Activated T-helper 1 cell treated with anti-CD3 and anti-CD28 coated beads, Interleukin-2, amount 50 U/mL, for 16 hours (primary cell): ENCODE measurements at places on chromosomes 13 and 19.

DNA sequence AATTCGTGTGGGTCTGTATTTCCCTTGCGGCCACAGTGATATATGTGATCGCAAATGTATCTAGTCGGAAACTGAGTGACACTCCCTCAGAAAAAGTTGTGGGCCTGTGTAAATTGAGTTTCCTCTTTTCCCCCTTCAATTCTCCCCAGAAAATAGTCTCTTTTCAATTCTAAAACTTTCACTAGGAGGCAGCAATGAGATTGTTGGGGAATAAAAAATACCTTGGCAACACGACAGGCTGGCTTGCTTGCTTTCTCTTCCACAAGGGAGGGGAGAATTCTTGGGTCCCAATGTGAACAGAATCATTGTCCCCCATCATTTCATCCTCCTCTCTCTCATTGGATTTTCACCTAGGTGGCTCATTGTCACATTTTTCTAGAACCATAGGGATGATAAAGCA lies 3.7 kb upstream of the SOX21 start:
- no peak for DNase-seq

GRCh38 chr19:771332-771785 lies 20.4 kb downstream of the MISP start:
- no peak for DNase-seq

DNA sequence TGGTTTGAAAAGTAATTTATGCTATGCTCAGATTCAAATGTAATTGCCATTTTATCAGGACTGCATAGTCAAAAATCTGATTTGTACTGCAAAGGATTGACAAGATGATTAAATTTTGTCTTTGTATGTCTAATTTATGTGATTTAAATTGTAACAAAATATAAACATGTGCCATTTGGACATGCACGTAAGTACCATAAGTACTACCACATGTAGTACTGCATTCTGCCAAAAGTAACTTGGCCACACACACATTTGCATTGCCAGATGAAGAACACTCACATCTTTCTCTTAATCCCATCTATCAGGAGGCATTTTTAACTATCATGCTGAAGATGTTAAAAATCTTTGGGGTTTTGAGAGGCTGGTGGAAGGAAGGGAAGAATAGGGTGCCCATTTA lies 133.3 kb downstream of the KLF12 start:
- DNase-seq: no peak

GRCh38 chr13:103516015-103516795 lies 450.0 kb upstream of the SLC10A2 start:
- no peak for DNase-seq

- DNase-seq: no peak
Measured at GRCh38 chr19:45782820-45783785, 813 bp upstream of the DMPK start.

- no peak for DNase-seq
Measured at GRCh38 chr19:55813906-55814305, 17.9 kb downstream of the NLRP11 start.

DNA sequence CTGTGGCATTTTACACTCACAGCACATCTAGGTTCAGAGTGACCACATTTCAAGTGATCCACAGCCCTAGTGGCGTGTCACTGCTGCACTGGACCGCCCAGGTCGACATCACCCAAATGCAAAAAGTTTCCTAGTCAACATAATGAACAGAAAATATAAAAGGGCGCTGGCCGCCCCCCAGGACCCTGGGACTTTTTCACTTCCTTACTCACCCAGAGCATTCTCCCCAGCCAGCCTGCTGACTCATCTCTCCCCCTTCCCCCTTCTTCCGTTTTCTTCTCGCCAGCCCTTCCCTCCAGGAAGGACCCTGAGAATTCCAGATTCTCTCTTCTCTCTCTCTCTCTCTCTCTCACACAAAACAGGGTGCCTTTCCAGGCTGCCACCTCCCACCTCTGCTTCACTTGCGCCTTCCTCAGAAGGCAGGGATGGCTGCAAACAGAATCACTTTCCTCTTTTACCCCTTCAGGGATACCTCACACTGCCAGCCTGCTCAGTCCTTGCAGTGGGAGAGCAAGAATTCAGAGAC lies 21.0 kb upstream of the GRWD1 start:
- no peak for DNase-seq

GRCh38 chr19:40567040-40567749 lies 9.5 kb upstream of the SHKBP1 start:
- no peak for DNase-seq

- DNase-seq: no peak
Measured at GRCh38 chr13:113260996-113261395, 36.0 kb upstream of the LAMP1 start.

- DNase-seq: no peak
Measured at GRCh38 chr13:34300559-34300958, 482.6 kb downstream of the RFC3 start.

DNA sequence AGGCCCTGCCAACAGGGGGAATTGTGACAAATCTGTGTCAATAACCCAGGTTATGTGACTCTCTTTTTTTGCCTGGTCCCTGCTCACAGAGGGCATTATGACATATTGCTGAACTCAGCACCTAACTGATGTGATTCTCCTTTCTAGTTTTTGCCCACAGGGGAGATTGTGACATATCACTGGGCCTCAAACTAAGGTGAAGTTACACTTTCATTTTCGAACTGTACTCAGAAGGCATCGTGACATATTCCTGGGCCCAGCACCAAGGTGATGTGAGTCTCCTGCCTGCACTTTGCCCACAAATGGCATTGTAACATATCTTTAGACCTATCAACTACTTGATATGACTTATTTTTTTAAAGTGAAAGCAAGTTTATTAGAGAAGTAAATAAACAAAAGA lies 83.0 kb downstream of the ZNF728 start:
- no peak for DNase-seq

DNA sequence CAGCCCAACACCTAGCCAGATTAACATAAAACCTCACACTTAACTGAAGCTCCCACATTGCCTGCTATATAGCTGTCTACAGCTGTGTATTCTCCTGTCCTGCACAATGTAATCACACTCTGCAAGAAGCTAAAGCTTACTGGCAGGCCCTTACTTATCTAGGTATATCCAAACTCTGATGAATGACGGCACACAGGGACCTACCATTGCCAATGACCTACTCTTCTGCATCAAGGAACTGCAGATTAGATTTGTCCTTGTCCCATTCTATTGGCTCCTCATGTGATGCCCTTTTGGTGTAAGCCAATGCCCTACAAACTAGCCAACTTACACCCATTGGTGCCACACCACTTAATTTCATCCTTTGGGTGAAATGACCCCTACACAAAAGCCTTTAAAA lies 26.4 kb downstream of the ZNF45 start:
- DNase-seq: no peak

DNA sequence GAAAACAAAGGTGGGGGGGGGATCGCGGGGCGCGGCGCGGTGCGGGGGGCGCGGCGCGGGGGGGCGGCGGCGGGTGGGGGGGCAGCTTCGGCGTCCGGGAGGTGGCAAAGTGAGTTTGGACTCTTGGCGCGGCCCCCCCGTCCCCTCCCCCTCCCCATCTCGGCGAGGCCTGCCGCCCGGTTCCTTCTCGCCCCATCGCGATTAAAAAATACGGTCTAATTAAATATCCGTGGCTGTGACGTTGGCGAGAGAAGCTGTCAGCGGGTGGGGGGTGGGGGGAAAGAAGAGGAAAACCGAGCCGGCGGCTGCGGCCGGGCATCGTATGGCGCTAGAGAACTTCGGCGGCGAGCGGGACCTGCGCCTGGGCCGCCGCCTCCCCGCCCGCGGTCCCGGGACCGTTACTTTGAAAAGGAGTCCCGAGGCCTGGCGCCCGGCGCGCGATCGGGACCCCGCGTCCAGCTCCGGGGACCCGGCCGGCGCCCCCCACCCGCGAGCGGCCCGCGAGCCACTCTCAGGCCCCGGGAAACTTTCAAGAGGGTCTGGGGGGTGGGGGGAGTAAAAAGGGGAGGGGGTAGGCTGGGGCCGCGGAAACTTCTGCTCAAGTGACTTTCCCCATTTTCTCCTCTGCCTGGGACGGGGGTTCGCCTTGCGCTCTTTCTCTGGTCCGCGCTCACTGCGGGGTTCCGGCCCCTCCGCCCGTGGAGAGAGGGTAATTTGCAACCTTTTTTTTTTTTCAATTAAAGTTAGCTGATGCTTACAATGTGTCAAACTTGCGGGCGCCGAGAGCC lies 146.3 kb upstream of the ZNF536 start:
- no peak for DNase-seq

- no peak for DNase-seq
Measured at GRCh38 chr13:65530688-65531087, 1699.4 kb downstream of the PCDH9 start.

DNA sequence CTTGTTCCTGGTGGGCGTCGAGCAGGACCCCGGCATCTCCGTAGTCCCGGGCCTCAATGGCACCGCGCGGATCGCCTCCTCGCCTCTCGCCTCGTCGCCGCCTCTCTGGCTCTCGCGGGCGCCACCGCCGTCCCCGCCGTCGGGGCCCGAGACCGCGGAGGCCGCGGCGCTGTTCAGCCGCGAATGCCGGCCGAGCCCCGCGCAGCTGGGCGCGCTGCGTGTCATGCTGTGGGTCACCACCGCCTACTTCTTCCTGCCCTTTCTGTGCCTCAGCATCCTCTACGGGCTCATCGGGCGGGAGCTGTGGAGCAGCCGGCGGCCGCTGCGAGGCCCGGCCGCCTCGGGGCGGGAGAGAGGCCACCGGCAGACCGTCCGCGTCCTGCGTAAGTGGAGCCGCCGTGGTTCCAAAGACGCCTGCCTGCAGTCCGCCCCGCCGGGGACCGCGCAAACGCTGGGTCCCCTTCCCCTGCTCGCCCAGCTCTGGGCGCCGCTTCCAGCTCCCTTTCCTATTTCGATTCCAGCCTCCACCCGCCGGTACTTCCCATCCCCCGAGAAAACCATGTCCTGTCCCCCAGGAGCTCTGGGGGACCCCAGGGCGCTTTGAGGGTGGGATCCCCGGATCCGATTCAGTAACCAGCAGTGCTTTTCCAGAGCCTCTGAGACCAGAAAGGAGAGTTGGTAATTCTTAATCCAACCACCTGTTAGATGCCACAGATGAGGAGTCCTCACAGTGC lies 885 bp downstream of the MLNR start:
- no peak for DNase-seq

GRCh38 chr13:45046445-45046844 lies 57.1 kb downstream of the GPALPP1 start:
- DNase-seq: no peak

- no peak for DNase-seq
Measured at GRCh38 chr19:27779954-27780353, 1433.0 kb downstream of the UQCRFS1 start.

- no peak for DNase-seq
Measured at GRCh38 chr19:45186509-45187334, 8.1 kb downstream of the BLOC1S3 start.

DNA sequence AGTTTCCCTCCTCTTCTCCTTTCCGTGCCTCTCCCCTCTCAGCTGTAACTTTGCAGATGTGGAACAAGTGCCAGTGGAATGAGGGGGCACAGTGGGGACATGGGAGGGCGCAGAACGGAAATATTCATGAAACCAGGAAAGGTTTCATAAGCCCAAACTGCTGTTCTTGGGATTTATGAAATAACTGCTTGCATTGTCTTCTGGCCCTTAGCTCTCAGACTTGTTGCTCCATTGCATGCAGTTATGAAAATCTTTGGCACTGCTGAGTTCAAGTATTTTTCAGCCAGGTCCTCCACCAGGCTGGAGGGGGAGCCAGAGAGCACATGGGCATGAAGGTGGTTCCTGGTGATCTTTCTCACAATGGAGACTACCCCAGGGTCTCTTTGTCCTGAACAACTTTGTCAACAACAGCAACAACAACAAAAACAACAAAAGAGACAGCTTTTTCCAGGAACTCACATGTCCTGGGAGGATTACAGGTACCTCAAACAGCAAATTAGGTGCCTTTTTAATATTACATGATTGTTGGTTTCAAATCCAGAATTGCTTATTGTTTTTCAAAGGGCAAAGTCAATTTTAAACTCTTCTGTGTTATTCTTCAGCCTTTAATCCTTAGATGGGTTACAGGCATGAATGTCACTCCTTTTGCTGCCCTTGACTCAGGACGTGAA lies 1.5 kb downstream of the RGCC start:
- DNase-seq: peak; percentile 30

GRCh38 chr13:94061301-94061700 lies 418.2 kb downstream of the DCT start:
- DNase-seq: no peak

- no peak for DNase-seq
Measured at GRCh38 chr13:113527272-113527958, 36.9 kb upstream of the DCUN1D2 start.

DNA sequence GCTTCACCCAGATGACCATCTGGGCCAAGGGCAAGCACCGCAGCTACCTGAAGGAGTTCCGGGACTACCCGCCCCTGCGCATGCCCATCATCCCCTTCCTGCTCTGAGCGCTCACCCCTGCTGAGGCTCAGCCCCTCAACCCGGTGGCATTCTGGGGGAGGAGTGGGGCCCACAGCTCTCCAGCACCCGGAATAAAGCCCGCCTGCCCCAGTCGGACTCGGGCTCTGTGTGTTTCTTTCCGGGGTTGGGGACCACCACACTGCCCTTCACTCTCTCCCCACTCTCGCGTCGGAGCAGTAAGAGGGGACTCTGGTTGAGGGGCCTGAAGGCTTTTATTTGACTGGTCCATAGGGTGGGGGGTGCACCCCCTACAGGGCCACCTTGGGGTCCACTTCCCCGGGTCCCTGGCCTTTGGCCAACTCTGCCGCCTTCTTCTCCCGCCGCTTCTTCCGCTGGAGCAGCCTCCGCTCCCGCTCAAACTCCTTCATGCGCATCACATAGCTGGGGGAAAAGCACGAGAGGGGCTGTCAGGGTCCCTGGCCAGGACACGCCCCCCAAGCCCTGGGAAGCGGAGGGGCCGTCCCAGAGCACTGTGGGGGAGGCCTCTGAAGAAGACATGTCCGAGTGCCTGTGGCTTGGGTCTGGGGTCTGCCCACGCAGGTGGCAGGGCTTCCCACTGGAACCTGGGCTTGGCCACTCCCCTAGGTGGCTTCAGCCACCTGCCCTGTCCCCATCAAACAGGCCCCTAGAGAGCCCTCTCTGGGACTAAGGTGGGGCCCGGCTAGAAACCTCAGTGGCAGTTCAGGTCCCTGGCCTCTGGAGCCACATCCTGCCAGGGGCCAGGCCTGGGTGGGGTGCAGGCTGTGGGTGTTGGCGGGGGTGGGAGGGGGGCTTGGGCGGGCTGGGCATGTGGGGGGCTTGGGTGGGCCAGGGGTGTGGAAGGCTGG lies 5.8 kb downstream of the NDUFB7 start:
- DNase-seq: no peak

GRCh38 chr19:45130888-45131615 lies 29.7 kb downstream of the NKPD1 start:
- no peak for DNase-seq
